ENCODE measurements at places on chromosomes 6 and 20.

DNA sequence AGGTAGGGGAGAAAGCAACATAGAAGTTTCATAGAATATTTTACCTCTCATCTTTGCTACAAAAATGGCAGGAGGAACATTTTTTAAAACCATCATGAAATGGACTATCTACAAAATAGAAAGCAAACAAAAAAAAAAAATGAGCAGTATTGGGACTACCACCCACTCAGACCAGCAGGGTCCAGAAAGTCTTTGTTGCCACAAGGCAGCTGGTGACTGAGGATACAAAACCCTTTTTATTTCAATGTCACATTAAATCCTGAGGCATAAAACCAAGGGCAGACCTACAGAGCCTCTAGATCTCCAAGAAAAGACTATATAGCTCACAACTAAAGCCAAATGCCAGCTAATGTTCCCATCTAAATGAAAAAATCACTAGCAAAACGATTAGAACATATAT lies 282.2 kb downstream of the PTPRK start:
- no peak for DNase-seq

GRCh38 chr6:130366107-130367005 lies 539 bp downstream of the TMEM200A start:
- peak; percentile 6 for DNase-seq

DNA sequence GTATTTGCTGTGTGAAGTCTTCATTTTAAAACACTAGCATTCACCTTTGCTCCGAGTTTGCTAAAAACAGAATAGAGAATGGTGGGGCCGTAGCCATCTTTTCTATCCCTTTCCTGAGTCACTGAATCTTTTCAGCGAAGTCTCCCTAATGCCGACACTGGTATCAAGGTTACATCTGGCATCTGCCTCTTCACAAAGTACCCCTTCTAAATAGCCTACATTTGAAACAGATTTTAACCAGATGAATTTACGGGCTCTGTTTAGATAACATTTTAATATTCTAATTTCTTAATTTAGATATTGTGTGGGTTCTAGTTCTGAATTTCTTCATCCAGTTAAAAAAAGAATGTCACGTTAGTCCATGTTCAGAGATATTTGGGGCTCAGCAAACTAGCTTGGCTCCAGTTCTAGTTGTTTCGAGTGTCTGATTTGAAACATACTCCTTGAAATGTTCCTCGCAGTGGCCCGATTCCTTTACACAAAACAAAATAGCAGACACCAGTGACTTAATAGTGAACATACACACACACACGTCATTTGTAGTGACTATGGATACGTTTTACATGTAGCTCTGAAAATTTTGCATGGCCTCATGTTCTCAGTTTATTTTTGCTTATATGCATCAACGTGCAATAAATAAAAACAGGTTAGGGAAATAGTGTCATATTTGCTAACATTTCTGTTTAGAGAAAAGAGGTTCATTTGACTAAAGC lies 15.1 kb downstream of the DSP start:
- DNase-seq, result no peak

DNA sequence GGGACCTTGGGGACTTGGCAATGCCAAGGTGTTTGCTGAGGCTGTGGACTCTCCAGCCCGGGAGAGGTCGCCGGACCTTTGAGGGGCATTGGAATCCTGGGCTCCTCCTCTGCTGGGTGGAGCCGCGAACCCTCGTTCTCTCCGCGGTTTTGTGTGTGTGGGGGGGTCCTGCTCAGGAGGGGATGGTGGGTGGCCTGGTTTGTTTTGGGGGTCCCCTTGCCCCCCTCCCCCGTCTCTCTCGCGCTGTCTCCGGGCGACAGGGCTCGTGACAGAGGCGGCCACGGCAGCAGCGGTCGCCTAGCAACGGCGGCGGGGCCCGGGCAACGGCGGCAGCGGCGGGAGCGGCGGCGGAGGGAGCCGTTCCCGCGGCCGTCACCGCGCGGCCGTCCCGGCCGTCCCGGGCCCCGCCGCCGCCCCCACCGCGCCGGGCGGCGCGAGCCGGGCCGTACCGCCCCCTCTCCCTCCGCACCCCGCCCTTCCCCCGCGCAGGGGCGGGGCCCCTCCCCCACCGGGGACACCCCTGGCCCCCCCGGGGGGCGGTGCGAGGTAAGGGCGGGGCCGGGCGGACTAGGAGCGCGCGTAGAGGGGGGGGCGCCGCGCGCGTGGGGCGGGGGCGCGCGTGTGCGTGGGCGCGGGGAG lies 7.8 kb downstream of the SYNGAP1 start:
- no peak for DNase-seq

GRCh38 chr20:23629542-23630391 lies 8.0 kb downstream of the CST3 start:
- DNase-seq, result no peak

GRCh38 chr6:40523505-40524172 lies 63.5 kb downstream of the LRFN2 start:
- no peak for DNase-seq

All from SW480 (cell line).